Myometrial cell (primary cell): ENCODE measurements at places on chromosomes 1 and 21. TPM values are rescaled to one million over a fixed set of nuclear protein-coding genes. Genes with fewer than 3 reads are reported as not detected.

The ATP6V1G3 gene
- not detected in 2 replicates for total RNA-seq

The PTGFR gene
- total RNA-seq: 1.4 TPM in 2 replicates

The SLAMF8 gene
- 0.18 and 0.86 TPM in 2 replicates for total RNA-seq

The PDIK1L gene
- 2.6 and 3.2 TPM in 2 replicates for total RNA-seq

The SDCCAG8 gene
- 38.6 and 44.3 TPM in 2 replicates for total RNA-seq

The NBPF20 gene
- 0.58 and 1.6 TPM in 2 replicates for total RNA-seq

The PPIAL4G gene
- total RNA-seq: not detected in 2 replicates

The CCDC27 gene
- not detected in 2 replicates for total RNA-seq

The ARHGAP29 gene
- 58.5 and 81.3 TPM in 2 replicates for total RNA-seq

The DLGAP3 gene
- 0.18 TPM in 1 of 2 replicates, not detected in the other for total RNA-seq

The OVAAL gene
- total RNA-seq: not detected in 2 replicates

The KIAA0319L gene
- total RNA-seq: 57.1 and 63.3 TPM in 2 replicates

The ITPKB gene
- 1.2 and 1.4 TPM in 2 replicates for total RNA-seq

The DNALI1 gene
- 9.6 and 13.5 TPM in 2 replicates for total RNA-seq

The PRMT2 gene
- 111 and 133 TPM in 2 replicates for total RNA-seq
